ENCODE measurements at places on chromosomes 5 and 9.

DNA sequence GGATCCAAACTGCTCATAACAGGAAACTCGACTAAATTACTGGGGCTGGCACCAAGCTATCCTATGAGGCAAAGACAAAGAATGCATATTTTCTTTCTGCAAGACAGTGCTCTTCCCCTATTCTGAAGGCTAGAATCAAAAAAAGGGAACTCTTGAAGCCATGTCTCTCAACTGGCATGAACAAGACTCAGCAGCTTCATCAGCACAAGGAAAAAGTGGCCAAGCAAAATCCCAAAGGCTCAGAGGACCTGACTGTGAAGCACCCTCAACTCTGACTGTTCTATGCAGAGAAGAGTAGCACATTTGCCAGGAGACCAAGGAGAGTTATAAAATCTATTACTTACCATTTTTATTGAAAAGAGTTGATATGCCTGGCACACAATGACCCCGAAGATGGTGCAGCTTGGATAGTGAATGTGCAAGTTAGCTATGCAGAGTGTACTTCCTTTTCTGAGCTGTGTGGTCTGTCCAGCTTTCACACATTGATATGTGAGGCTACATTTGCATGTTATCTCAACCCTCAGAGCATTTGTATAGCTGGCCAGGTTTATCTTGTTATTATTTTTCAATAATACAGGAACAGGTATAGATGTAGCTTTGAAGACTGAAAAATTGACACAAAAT, 51.0 kb upstream of the FYB1 start:
- DNase-seq: no peak

DNA sequence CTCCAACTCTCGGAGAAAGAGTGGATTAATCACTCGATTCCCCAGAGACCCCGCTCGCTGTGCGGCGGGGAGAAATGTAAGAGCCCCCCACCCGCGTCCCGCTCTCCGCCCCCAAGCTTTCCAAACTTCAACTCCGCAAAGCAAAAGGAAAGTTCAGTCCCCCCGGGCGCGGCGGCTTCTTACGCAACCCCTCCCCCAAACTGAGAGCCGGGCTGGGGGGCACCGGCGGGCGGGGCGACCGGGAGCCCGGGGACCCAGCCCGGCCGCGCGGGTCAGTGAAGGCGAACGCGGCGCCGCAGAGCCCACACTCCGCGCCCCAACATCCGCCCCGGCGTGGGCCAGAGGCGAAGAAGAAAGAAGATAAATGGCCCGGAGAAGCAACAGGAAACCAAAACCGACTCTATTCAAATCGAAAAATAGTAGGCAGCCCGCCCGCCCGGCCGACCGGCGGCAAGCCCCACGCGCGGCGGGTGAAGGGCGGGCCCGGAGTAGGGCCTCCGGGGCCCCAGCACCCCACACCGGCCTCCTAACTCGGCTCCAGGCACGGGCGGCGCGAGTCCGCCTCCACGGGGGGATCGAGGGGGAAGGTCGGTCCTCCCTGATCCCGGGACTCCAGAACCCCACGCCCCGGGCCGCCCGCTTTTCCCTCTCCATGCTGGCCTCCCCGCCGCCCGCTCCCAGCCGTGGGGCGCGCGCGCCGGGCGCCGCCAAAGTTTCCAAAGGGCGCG, 720 bp downstream of the NOTCH1 start:
- DNase-seq: no peak

GRCh38 chr9:31790720-31791119, 593.7 kb upstream of the ACO1 start:
- DNase-seq: no peak

GRCh38 chr9:130751631-130752355, 58.2 kb downstream of the EXOSC2 start:
- DNase-seq: no peak

DNA sequence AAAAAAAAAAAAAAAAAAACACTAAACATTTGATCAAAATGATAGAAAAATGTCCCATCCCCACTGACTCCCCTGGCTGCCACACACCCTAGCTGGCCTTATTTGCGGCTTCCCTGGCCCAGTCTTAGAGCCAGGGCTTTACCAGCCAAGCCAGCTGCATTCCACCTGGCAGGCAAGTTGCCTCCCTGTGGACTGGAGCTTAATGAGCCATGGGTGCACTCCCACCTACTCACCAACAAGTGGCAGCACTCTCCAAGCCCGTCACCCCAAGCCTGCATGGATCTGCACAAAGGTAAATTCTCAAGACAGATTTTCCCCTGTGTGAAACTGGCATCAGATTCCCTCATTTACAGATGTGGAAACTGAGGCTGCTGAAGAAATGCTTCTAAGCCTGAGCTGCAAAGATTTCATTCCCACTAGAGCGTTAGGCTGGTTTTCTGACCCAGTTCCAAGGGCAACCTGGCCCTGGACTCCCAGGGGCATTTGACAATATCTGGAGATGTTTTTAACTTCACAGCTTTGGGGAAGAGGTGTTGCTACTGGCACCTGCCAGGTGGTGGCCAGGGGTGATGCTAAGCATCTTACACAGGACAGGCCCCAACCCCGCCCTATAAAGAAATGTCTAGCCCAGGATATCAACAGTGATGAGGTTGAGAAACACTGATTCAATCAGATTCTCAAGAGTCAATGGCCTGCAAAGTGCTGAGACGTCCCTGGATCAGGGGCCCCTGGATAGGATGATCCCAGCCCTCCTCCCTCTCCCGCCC, 21.9 kb upstream of the VDAC1 start:
- DNase-seq: peak; percentile 80

DNA sequence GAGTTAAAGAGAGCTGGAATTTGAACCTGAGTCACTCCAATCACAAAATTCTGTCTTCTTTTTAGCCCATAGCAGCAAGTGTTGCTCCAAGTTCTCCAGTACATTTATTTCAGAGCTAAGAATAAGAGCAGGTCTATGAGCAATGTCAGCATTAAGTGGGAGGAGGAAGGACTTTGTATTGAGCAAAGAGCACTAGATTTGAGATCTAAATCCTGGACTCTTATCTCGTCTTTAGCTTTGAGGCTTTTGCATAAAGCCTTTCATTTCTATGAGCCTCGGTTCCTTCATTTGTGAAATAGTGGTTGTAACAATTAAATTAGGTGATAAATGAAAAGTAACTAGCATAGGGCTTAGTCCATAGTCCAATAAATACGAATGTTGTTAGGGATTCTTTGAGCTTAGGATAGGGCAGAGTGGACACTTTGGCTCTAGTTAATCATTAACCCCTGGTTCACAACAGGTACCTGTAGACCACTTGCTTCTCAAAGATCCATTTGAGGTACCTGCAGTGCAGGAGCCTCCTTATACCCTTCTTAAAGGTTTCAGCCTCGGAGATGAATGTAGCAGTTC, 464.1 kb upstream of the KLF4 start:
- no peak for DNase-seq

DNA sequence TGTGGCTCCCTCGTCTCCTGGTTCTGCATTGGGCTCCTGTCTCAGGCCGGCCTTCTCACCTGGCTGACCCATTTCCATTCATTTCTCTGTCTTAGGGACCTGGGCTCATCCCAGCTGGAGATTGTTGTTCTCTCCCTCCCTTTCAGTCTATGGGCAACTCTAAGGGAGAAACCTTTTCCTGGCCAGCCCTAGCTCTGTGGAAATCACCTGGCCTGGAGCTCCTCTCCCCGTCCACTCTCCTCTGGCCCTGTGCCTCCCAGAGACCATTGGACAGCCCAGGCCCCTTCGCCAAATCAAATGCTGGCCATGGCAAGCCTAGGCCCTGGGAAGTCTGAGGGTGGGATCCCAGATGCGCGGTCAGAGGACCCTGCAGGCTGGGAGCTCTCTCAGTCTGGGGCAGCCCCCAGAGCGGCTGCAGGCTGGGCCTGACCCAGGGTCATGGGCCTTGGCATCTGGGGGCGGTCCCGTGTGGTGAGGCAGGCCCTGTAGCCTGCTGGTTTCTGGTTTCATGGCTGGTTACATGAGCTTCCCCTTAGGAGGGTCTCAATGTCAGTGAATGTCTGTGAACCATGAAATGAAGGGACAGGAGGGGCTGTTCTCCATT, 253.5 kb downstream of the AOPEP start:
- no peak for DNase-seq

GRCh38 chr9:92266486-92266885, 27.0 kb downstream of the IARS1 start:
- peak; percentile 78 for DNase-seq

GRCh38 chr5:116380621-116381020, 194.0 kb downstream of the SEMA6A start:
- DNase-seq: no peak

- no peak for DNase-seq
These were observed 7.8 kb downstream of the LPAR1 start for GRCh38 chr9:111030492-111030891.

- DNase-seq: no peak
These were observed 153.2 kb downstream of the EDIL3 start for GRCh38 chr5:84231433-84231832.

DNA sequence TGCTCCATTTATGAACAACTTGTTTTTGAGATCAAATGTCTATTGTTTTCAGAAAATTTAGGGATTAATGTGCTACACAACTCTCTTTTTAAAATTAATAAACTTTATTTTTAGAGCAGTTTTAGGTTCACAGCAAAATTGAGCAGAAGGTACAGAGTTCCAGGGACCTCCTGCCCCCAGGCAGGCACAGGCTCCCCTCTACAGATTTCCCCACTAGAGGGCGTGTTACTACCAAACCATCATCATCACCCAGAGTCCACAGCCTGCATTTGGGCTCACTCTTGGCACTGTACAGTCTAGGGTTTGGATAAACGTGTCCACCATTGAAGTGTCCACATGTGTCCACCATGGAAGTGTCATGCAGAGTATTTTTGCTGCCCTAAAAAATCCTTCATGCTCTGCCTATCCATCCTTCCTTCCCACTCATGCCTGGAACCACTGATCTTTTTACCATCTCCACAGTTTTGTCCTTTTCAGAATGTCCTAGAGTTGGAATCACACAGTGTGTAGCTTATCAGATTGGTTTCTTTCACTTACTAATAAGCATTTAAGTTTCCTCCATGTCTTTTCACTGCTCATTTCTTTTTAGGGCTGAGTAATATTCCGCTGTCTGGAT, 61.7 kb downstream of the MRPL36 start:
- DNase-seq: peak; percentile 52

DNA sequence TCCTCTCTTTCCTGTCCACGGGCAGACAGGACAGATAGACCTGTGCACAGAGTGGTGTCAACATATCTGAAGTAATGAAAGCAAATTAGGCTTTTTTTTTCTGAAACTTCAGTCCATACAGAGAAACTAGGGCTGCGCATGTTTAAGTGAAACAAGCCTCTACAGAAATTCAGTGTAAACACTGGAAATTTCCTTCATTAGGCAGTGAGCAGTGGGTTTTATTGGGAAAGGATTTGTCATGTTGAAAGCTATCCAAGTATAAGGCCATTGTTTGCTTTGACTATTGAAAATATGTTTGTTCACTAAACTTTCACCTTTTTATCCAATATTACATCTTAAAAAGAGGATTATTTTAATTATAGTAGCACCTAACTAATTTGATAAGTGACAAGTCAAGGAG, 161.2 kb downstream of the AOPEP start:
- no peak for DNase-seq

- no peak for DNase-seq
These were observed 4.7 kb upstream of the ZNF131 start for GRCh38 chr5:43115968-43116367.

- DNase-seq: no peak
These were observed 242.2 kb downstream of the SMARCA2 start for GRCh38 chr9:2257248-2257929.

- DNase-seq: no peak
These were observed 10.7 kb downstream of the PCDH12 start for GRCh38 chr5:141947316-141947715.

DNA sequence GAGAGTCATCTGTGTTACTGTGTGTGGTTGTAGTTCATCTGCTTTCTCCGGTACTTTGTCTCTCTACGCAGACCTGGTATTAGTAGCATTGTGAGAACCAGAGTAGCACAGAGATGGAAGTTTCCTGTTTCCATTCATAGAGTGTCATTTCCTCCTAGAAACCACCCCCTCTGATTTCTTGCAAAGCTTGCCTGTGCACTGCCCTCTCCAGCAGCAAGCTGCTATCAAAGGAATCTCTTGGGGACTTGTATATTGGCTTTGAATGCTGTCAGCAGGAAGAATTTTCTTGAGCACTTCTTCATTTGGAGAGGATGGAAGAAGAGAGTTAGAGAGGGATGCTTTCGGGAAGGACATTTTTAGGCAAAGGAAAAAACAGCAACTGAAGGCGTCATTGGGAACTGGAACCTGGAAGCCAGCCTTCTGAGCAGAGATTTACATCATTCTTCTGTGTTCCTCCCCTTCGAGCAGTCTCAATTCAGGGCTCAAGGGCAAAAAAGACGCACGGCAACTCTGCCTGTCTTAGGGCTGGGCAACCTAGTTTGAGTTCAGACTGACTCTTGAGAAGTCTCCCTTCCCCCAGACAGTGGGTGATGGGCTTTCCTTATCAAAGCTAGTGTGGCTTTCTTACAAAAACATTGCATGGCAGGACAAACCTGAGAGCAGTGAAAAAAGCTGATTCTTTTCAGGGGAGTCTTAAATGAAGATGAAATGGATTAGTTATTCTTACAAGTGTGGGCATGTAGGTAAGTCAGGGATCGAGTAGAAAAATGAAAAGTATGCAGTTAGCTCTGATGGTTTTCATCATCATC, 226.3 kb downstream of the AOPEP start:
- no peak for DNase-seq

GRCh38 chr9:93007529-93008058, 50.9 kb upstream of the SUSD3 start:
- no peak for DNase-seq

DNA sequence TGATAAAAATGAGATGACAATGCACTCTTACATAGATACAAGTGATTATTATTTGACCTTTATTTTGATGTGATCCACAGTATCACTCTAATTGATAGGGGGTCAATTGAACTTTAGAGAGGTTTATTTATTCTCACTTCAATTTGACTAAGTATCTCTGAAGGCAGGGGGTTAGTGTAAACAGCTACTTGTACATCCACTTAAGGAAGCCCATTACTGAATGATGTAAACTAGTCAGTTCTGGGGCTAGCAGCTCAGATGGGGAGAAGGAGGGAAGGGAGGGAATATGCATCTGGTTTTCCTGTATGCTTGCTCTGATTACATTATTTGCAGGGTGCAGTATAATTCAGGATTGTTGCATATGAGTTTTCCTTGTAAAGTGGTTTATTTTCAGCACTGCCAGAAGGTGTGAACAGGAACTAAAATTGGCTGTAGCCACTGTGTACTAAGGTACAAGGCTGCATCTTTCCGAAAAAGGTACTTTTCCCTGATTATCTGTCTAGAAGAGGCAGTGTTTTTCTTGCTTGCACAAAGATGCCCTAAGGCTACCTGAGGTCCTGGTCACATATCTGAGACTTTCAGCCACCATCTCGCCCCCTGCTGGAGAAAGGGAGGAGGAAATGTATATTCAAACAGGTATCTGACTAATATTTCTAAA, 51.2 kb downstream of the MRPS27 start:
- DNase-seq: peak; percentile 63

DNA sequence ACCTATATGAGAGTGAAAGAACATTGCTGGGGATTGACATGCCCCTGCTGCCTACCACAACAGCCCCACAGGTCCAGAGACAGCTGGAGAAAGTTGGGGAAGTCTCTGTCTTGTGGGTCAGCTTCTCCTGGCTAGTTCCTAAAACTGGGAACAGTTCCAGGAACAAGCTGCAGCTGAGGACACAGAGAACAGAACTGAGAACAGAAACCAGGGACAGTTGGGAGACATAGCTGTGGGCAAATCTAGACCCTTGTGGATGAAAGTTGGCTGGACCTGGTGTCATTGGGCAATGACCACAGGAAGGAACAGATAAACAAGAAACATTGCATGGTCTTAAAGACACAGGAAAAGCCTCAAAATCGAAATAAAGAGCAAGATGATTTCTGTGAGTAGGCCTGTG, 58.3 kb upstream of the MOCS2 start:
- DNase-seq: no peak
